Muscle of arm (tissue), 14 donors: ENCODE measurements at places on chromosomes 7 and 10. TPM values are rescaled to one million over a fixed set of nuclear protein-coding genes. Genes with fewer than 3 reads are reported as not detected.

PRSS1 gene
- 0.18 TPM for polyA plus RNA-seq

SDK1 gene
- polyA plus RNA-seq: 3.1 TPM

TUBAL3 gene
- not detected for polyA plus RNA-seq

SLC18A3 gene
- polyA plus RNA-seq: not detected

JCAD gene
- 26.3 TPM for polyA plus RNA-seq

PRTFDC1 gene
- polyA plus RNA-seq: 16.4 TPM

ERLIN1 gene
- polyA plus RNA-seq: 37.6 TPM

DNA sequence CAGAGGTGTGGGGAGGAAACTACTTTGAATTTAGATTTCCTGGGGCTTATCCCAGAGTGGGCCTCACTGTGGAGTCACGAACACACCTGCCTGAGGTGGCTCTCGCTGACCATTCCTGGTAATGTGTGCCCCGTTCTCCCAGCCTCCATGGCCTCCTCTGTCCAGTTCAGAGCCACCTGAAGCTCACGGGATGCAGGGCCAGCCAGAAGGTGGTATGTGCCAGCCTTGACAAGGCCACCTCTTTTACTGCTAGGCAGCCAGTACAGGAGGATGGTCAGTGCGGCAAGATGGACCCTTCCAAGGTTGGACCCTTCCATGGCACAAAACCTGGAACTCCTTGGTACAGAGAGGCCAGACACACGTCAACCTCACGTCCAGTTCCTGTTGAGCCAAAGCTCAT is 210.3 kb downstream of the DNAJB6 start:
- DNase-seq: no peak

DNA sequence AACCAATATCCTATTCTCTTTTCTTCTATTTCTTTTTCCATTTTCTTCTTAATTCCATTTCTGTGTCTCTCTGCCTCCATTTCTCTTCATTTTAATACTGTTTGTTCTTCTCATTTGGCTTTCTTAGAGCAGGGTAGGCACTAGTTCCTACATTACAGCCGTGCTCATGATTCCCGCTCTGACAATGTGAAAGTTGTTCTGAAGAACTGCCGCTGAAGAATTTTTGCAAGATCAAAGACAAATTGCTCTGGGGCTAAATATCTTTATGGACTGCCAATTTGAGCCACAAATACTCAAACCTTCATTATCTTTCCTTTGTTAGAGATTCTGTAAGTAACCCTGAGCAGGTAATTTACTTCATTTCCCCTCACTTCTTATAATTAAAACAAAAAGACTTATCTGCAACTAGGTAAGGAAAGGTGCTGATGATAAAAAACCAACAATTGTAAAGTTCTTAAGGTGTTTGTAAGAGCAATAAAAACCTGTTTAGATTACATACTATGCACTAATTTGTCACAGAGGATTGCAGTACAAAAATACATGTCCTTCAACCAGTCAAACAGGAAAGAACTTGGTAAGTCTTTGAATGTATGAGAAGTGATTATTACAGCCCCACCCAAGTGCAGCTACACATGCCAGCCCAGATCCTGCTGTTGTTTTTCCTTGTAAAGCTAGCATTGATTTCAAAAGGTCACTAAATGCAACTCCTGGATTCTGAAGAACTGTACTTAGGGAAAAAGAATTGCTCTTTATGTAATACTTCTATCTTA is 127.5 kb downstream of the COL28A1 start:
- DNase-seq: no peak

GRCh38 chr7:128303643-128304042 is 40.1 kb downstream of the RBM28 start:
- DNase-seq: no peak

- no peak for DNase-seq
Observed at GRCh38 chr10:84548869-84549268, 220.5 kb downstream of the CCSER2 start.

DNA sequence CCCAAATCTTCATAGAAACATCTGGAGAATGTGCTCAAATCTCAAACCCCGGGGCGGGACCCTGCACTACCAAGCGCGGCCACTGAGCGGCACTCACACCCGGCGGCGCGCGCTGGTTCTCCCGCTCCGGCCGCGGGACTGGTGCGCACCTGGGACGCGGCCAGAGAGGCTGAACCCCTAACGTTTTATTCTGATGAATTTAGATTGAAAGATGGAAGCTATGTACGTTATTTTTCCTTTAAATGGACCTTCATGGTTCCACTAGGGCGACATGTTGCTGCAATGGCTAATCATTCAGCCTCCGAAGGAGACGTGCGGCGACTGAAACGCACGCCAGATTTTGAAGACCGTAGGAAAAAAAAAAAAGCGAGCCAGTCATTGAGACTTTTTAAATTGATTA is 107.0 kb upstream of the INSIG1 start:
- DNase-seq: peak; percentile 33

- no peak for DNase-seq
Observed at GRCh38 chr7:134480730-134481129, 21.8 kb upstream of the AKR1B1 start.

DNA sequence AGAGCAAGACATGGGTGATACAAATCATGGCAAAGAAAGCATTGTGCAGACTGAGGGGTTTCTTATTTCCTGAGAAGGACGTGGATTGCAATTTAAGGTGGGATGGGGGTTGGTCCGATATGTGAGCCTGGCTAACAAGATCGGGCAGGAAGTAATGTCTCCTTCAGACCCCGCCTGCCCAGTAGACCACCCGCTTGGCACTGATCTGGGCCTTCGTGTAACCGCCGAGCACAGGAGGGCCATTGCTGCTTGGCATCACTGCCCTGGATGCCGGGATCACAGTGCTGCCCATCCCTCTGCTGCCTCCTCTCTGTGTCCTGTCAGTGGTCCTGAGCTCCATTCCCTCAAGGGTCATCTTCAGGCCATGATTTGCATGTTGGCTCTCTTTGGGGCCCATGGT is 214.6 kb upstream of the ZNF32 start:
- DNase-seq: no peak

- no peak for DNase-seq
Observed at GRCh38 chr7:155462163-155462735, 4.3 kb downstream of the EN2 start.

GRCh38 chr7:50653981-50654425 is 88.8 kb upstream of the DDC start:
- peak; percentile 74 for DNase-seq

DNA sequence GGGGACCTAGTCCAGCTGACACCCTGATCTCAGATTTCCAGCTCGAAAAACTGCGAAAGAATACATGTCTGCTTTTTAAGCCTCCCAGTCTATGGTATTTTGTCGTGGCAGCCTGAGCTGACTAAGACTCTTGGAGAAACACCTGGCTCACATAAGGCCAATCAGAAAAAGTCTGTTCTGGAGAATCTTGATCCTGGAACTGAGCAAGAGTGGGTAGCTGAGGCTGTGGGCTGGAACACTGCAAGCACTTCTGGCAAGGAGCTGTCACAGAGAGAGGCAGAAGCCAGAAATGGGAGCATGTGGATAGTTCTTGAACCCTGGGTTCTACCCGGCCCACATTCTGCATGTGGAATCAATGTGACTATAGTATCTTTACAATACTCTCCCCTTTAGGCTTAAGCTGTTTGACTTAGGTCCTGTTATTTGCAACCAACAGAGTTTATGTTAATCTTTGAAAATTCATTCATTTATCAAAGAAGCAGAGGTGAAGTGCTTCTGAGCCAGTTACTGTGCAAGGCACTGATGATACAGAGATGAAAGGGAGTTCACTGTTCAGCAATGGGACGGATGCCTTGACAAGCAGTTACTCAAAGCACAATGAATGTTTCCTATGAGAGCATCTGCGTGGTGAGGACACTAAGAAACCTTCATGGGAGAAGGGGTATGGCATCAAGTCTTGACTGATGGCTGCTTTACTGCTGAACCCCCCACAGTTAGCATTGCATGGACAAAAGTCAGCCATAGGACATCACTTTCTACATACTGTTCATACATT is 4.4 kb upstream of the C10orf90 start:
- DNase-seq: no peak

- no peak for DNase-seq
Observed at GRCh38 chr7:40882071-40882658, 747.4 kb downstream of the SUGCT start.
